ENCODE measurements at places on chromosomes 16 and 17.

DNA sequence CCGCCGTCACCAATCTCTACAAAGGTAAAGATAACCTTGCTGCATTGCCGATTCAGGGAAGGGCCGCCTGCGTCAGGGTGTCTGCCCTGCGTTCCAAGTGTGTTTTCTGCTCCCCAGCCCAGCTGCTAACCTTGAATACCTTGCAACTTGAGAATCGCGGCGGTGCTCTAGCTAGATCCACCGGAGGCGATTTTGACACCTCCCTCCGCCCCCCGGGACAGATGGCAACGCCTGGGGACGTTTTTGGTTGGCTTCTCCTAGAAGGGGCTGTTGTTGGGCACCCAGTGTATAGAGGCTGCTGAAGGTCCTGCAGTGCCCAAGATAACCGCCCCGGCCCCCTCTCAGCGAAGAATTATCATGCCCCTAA, 1.5 kb downstream of the HAPSTR1 start:
- no peak for DNase-seq

- no peak for DNase-seq
These were observed 178.9 kb downstream of the IRX3 start for GRCh38 chr16:54107583-54108202.

DNA sequence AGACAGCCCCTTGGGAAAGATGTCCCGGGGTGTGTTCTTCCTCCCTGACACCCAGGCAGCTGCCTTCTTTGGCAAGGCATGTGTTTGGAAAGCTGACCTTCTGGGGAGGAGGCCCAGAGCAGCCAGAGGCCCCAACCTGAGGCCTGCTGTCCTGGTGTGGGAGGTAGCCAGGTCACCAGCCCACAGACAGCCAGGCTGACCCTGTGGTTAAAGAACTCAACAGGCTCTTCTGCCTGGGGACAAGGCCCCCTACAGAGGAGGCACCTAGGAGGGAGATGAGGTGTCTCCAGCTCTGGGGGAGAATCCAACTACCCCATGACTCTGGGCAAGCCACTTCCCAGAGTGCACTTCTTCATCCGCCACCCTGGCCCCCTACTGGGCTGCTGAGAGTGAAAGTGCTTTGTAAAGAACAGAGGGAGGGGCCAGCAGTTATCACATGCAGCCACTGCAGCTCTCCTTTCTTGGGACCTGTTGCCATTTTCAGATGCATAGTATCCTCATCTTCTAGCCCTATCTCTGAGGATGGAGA, 13.1 kb upstream of the SREBF1 start:
- peak; percentile 54 for DNase-seq

DNA sequence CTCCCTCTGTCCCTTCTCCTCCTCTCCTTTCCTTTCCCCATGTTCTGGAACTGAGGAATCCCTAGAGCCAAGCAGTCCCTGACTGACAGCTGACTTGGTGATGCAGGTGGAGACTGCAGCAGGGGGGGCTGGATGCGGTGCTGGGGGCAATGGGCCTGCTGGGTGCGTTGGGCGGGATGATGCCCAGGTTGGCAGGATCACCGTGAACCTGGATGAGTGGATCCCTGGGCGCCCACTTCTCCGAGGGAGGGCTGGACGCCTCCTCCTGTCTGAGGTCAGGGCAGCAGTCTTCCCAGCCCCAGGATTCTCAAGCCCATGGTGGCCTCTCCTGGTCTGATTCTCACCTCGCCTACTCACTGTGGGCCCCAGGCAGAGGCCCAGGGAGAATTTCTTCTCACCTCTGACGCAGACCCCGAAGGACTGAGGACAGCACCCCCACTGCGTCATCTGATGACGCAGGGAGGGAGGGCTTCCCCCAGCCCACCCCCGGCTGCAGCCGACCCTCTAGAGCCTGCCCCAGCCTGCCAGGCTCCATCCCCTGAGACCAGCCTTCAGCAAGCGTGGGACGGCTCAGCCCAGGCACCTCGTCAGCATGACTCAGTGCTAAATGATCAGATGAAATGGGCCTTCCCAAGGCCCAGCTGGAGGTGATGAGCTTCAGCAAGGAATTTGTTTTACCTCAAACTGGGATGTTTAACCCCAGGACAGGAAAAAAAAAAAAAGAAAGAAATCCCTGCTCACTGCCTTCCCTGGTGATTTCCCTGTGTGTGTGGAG, 188.0 kb upstream of the TNRC6C start:
- DNase-seq = no peak

- no peak for DNase-seq
These were observed 21.6 kb upstream of the ADCY7 start for GRCh38 chr16:50244504-50245416.

- no peak for DNase-seq
These were observed 806.5 kb upstream of the GOT2 start for GRCh38 chr16:59540621-59541020.

DNA sequence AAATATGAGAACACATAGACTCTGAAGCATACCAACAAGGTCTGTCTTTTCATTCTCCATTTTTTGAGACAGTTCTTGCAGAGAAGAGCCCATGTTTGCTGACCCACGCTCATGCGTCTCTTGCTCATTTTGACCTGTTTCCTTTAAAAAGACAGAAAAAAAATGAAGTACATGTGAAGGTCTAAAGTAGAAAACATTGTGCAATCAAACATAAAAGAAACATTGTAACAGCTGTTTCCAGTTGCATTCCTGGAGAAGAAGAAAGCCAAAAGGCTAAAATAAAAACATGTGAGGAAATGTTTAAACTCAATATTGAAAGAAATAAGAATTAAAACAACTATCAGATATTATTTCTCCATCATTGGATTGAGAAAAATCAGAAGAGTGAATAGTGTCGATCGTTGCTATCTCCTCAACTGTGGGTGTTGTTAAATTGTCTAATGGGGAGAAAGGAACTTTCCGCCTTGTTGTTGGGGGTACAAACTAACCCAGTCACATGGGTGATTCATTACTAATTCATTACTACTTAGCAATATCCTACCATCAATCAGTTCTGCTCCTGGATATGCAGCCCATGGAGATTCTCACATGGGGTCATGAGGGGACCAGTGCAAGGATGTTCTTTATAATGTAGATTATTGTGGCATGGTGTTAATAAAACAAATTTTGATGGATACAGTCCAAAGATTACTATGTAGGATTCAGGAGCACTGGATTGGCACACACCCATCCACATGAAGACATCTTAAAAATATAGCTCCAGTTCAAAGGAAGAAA, 9.5 kb downstream of the ABCA9 start:
- no peak for DNase-seq

GRCh38 chr17:30372755-30373154, 6.0 kb upstream of the CPD start:
- DNase-seq = no peak

DNA sequence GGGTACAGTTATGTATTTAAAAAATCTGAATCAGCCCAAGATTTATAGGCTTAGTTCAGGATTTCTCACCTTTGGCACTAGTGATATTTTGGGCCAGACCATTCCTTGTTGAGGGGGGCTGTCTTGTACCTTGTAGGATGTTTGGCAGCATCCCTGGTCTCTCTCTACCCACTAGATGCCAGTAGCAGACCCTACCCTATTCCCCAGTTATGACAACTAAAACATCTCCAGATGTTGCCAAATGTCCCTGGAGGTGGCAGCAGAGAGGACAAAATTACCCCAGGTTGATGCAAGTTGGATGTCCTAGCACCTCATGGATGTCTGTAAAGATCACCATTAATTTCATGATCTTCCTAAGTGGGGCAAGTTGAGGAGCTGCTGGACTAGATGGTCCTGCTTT, 45.8 kb downstream of the SYT17 start:
- no peak for DNase-seq

- no peak for DNase-seq
These were observed 49.5 kb downstream of the BAHCC1 start for GRCh38 chr17:81444610-81445339.

Data from anterior cingulate cortex (tissue), 58 donors.